ENCODE measurements at places on chromosomes 5 and 9. TPM values are rescaled to one million over a fixed set of nuclear protein-coding genes. Genes with fewer than 3 reads are reported as not detected.

The SMIM32 gene
- not detected for total RNA-seq

The SLCO6A1 gene
- total RNA-seq = not detected

The OLFML2A gene
- total RNA-seq = 91.2 TPM

The FAM219A gene
- 8.7 TPM for total RNA-seq

The LRRTM2 gene
- not detected for total RNA-seq

The TAS2R1 gene
- total RNA-seq = not detected

The PCDH12 gene
- 1.2 TPM for total RNA-seq

The RANBP17 gene
- 22.3 TPM for total RNA-seq

The RNF183 gene
- 0.43 TPM for total RNA-seq

All from stomach (tissue), 19 donors.